ENCODE measurements at places on chromosomes 1 and 21.

GRCh38 chr1:230366504-230366915, 59.6 kb downstream of the PGBD5 start:
- no peak for DNase-seq

GRCh38 chr1:174296309-174296708, 137.0 kb downstream of the RABGAP1L start:
- DNase-seq, result no peak

DNA sequence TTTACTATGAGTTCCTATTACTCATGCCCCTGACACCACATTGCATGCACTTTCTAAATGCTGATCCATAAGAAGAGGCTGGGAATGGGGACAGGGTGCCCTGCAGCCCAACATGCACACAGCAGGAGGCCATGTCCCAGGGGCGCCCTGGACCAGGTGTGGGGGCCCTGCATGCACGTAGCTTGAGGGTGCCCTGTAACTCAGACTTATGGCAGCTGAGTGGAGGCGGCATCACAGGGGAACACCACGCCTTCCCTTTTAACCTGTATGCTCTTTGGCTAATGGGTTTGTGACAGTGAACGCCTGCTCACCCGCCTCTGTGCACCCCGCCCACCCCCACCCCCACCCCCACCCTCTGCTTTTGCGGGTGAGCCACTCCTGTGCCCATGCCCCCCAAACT, 36.1 kb downstream of the SNAP47 start:
- no peak for DNase-seq

- DNase-seq, result no peak
Observed at GRCh38 chr1:42657201-42657600, 1.0 kb upstream of the PPIH start.

DNA sequence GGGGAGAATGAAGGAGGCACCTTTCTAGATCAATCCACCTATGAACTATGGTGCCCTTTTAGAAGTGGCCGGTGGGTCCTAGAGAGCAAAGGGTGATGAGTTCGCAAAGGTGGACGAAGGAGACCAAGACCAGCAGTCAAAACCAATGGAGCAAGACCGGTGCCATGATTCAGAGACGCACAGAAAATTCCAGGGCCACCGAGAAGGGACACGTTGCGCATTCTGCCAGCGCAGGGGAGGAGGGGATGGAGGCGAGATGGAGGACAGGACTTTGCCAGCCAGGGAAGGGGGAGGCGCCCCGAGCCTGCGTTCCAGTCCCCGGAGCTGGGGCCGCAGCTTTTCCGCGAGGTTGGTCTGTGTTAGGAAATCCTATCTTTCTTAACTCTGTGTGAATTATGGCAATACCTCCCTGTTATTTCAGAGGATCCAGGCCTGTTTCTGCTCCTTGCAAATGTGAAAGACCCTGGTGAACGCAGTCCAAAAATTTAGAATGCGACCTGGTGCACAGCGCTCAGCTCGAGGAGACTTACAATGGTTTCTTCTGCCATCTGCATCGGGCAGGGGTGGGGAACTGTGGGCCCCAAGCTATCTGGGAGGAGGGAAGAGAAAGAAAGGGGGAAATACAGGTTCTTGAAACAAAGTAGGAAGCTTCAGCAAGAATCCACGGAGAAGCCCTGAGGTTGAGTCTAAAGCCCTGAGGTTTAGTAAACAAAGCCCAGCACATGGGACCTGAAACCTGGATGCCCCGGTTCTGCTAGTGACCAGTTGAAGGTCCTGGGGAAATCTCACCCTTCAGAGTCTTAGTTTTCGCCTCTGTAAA, 129.4 kb downstream of the MRPS6 start:
- peak; percentile 25 for DNase-seq

DNA sequence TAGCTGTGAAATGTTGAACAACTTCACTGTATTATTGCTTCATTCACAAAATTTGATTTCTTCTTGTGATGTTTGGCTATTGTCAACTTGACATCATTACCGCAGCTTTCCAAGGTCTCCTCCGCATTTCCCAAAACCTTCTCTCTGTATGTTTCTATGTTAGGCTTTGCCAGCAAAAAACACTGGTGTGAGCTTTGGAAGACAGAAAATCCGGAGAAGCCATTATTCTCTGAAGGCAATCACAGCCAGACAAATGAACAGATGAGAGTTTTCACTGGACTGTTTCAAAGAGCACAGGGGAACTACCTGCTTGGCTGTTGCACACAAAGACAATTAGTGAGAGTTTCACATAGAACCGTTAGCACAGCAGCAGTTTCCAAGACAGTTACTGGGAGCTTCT, 609.6 kb downstream of the BRINP3 start:
- no peak for DNase-seq

GRCh38 chr21:42725416-42725930, 72.1 kb downstream of the PDE9A start:
- DNase-seq, result no peak

DNA sequence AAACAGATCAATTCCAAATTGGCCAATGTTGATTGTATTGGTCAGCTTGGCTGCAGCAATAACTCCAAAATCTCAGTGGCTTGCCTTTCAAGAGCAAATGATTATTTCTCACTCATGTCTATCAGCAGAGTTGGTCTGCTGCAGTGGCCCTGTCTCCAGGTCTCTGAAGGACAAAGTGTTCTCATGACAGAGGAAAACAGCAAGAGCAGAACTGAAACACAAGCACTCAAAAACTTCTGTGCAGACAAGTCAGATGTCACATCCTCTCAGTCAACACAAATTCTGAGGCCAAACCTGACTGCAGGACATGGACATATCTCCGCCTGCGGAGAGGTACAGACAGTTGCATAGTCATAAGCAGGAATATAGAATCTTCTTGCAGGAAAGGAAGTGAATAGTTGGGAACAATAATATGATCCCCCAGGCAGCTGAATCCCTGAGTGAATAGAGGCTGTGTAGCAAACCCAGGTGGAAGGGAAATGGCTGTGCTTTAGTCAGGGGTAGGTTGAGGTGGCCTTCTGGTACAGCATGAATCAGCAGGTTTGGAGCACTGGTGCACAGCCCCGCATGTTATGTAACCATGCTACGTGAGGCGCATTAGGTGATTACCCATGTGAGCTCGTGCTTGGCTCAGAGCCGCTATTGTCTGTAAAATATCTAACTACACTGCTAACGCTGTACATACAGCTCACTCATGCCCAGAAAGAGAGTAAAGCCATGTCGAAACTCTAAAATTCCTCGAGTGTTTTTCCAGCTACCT, 17.1 kb upstream of the UBE2U start:
- DNase-seq, result peak; percentile 53

- DNase-seq, result no peak
Observed at GRCh38 chr1:14980621-14981218, 172.8 kb upstream of the TMEM51 start.

GRCh38 chr1:164637461-164638375, 78.7 kb downstream of the PBX1 start:
- DNase-seq, result peak; percentile 57

DNA sequence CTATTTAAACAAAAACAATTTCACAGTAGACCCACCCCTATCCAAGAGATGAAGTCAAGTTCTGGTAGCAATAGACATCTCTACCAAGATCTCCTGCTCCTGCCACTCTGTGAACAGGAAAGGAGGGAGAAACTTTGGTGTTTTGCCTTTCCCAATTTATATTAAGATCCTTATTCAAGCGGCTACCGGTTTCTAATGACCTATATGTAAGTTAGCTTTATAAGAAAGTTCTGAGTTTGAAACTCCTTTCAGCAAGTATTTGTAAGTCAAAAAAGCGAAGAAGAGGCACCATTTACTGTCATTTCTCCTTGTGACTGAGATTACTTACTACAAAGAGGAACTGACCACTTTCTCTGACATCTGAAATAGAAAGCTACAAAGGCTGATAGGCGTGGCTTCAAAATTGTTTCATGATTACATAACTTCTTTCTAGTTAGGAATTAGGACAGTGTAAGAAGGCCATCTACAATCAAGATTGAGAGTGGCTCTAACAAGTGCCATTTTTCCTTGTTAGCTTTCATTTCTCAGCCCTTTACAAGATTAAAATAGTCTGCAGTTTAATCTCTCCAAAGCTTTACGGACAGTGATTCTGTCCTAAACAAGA, at the start of gene MNDA:
Gene MNDA (plus strand): TSS at position 448 of the 604 bp plus-strand sequence. CDS start 10,803 bp downstream, outside the sequence.
- DNase-seq, result no peak

- no peak for DNase-seq
Observed at GRCh38 chr1:93865253-93865652, 13.8 kb downstream of the DNTTIP2 start.

DNA sequence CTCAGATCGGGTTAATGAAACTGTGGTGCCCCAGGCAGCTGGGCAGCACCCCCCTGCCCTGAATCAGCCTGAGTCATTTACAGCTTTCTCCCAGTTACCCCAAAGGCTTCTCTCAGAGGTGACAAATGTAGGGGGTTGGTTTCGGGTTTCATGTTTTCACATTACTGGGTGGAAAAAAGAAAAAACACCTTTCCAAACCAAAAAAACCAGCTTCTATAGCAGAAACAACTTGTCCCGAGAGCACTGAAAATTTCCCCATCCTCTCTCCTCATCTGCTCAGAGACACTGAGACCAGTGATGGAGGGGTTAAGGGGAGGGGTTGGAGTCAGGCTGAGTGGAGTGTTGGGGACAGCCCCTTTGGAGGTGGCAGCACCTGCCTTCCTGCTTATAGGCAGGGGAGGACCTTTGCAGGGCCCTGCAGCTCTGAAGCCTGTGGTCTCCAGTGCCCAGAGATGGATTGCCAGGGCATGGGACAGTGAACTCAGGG, 15.6 kb downstream of the UTP11 start:
- DNase-seq, result no peak

DNA sequence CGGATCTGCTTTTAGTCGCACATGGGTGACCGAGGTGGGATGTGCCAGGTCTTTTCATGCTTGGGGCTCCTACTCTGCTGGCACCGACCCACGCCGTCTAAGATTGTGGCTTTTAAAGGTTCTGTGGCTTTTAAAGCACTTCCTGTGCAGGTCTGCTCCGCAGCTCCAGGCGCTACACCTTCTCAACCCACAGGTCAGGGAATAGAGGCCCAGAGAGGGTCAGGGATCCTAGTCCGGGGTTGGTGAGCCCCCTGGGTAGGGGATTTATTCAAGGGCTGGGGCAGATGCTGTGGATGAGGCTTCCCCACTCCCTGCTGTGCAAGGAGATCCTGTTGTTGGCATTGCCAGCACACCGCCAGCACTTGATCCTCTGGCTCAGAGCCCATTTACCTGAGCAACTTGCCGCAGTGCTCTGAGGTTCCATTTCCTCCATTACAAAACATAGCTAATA, 212.8 kb upstream of the RAB4A start:
- no peak for DNase-seq

- no peak for DNase-seq
Observed at GRCh38 chr1:114854693-114855320, at the start of gene SYCP1. Gene SYCP1, plus strand, starts transcription at chr1:114854863. Its CDS starts 602 bp downstream, at chr1:114855465.

GRCh38 chr1:114134518-114134917, 19.2 kb downstream of the SYT6 start:
- no peak for DNase-seq

GRCh38 chr1:16366722-16367257, at the start of gene SZRD1:
Gene SZRD1, plus strand, starts transcription at chr1:16367242. Its CDS starts 16 bp downstream, at chr1:16367258.
- peak; percentile 97 for DNase-seq

- DNase-seq, result no peak
Observed at GRCh38 chr1:13790290-13791030, 90.5 kb downstream of the PRDM2 start.

DNA sequence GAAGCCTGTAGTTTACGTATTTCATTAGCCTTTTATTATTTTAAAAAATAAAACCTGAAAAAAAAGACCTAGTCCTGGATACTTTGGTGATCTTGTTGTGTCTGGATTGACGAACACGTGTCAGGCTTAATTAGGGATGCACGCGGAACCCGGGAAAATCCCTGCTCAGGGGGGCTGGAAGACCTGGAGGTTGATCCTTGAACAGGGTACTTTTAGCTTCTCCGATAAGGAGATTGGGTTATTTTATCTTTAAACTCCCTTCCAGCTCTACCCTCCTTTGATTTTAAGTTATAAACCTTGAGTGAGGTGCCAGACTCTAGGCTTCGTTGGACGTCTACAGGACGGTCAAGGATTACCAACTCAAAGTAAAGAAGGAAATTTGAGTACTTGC, 552 bp upstream of the ZNF691 start:
- DNase-seq, result no peak

Measured in left ventricle myocardium inferior (tissue), 1 donor.